Activated CD8-positive, alpha-beta memory T cell treated with anti-CD3 and anti-CD28 coated beads, Interleukin-2, amount 50 U/mL, for 48 hours (primary cell): ENCODE measurements at places on chromosomes 13 and 19.

GRCh38 chr19:46452186-46452585 lies 19.2 kb downstream of the PNMA8A start:
- DNase-seq: no peak

DNA sequence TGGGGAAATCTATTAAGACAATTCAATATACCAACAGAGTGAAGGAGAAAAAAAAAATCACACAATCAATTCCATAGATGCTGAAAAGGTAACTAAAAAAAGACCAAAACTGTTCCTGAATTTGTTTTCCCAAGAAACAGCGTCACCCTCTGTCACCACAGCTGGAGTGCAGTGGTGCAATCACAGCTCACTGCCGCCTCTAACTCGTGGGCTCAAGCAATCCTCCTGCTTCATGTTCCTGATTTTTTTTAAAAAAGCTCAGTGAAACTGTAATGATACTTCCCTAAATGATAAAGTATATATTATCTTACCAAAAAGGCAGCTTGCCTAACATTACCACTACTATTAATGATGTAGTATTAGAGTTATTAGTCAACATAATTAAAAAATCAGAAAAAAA lies 19.6 kb upstream of the ZFP14 start:
- no peak for DNase-seq

- no peak for DNase-seq
Observed at GRCh38 chr19:17321655-17322489, 12.5 kb downstream of the DDA1 start.

- no peak for DNase-seq
Observed at GRCh38 chr19:46423188-46423587, 5.5 kb downstream of the PNMA8C start.

DNA sequence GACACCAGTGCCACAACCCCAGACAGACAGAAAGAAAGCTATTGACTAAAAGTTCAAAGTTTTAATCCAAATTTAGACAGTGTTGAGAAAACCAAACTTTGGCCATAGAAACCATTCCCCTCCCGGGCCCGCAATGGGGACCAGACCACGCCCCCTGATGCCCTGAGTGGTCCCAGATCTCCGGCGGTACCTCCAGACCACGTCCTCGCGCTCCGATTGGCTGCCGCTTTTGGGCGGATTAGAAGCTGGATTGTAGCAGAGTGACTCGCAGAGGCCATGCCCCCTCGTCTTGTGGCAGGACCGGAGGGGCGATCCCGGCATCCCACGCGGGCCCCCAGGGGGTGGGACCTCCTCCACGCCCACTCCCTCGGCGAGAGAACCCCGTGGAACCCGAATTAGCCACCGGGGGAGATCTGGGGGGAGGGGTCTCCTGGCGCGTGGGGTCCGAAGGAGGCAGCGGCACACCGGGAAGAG lies 797 bp upstream of the HSD17B14 start:
- peak; percentile 89 for DNase-seq

DNA sequence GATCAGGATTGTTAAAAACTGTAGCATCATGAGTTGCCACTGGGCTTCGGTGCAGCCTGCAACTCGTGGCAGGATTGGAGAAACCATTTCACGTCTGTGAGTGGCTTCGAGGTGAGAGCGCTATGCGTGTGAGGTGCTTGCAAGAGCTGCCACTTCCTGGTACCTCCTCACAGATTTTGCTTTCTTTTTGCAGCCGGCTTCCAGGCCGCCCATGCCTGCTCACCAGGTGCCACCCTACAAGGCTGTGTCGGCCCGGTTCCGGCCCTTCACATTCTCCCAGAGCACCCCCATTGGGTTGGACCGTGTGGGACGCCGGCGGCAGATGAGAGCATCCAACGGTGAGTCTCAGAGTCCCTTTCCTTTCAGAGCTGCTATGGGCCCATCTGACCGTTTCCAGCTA lies 57.9 kb upstream of the C1QTNF9 start:
- peak; percentile 82 for DNase-seq

DNA sequence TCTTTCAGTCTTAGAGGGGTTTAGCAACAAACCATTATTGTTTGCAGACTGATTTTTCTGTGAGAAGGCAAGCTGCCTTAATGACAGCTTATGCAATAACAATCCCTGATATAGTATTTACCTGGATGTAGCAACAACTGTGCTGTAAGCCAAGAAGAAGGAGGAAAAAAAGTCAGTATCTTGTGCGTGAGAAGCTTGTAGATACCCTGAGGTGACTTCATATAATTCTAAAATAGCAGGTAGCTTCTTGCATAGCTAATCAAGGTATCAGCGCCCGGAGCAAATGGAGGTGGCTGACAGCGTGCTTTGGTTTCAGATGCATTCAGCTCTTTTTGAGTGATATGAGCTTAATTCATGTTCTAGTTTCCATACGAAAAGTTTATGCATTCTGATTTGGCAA lies 309.8 kb downstream of the KLF5 start:
- DNase-seq: no peak
